RPMI7951 (cell line): ENCODE measurements at places on chromosomes 2 and 18.

- DNase-seq: no peak
Observed at GRCh38 chr2:168740788-168741187, 61.6 kb upstream of the NOSTRIN start.

GRCh38 chr2:31193806-31194205 lies 23.5 kb downstream of the CAPN14 start:
- no peak for DNase-seq

- DNase-seq: peak; percentile 37
Observed at GRCh38 chr2:100246163-100247145, 75.8 kb downstream of the LONRF2 start.

- no peak for DNase-seq
Observed at GRCh38 chr2:203870481-203870880, 2.9 kb downstream of the CTLA4 start.

DNA sequence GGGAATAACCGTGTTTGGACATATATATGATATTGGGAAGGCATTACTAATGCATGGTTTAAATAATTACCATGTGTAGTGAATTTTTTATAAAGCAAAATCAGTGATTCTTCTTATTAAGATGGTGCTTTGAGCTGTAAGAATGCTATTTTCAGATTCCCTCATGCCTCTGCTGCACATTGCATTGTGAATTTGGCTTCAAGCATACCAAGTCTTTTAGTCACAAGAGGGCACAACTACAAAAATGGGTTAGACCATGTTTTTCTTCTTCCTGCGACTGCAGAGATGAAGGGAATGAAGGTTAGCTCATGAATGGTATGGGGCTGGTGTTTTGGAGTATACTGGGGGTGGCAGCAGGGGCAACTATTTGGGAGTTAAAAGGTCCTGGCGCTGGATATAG lies 320.1 kb downstream of the SLC4A3 start:
- DNase-seq: peak; percentile 41

DNA sequence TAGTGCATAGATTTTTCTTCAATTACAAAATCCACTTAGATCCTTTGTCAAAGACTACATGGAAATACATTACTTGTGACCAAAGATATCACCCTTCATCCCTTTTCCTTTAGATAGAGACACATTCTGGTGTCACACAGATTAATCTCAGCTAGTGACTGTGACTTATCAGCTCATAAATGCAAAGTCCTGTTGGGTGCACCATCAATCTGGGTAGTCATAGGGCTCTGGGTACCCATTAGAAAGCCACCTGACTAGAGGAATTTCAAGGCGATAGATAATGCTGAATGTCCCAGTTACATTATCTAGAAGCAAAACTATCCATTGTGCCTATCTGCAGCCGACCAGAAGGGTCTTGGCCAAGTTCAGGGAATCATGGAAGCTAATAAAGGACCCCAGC lies 2.6 kb upstream of the APOB start:
- DNase-seq: no peak

DNA sequence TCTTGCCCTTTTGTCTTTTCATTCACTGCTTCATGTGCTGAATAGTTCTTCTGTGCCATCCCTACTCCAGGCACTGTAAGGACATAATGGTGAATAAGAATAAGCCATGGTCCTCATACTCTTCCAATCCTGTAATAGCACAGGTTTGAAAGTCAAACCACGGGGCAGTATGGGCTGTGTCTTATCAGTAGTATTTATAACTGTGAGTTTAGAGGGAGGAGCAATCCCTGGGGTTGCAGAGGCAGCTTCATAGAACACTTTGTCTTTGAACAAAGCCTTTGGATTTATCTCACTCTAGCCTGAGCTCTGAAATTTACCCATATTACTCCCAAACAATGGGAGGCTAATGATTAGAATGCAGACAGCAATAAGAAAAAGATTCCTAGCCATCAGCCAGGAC lies 30.2 kb upstream of the ALK start:
- DNase-seq: no peak

DNA sequence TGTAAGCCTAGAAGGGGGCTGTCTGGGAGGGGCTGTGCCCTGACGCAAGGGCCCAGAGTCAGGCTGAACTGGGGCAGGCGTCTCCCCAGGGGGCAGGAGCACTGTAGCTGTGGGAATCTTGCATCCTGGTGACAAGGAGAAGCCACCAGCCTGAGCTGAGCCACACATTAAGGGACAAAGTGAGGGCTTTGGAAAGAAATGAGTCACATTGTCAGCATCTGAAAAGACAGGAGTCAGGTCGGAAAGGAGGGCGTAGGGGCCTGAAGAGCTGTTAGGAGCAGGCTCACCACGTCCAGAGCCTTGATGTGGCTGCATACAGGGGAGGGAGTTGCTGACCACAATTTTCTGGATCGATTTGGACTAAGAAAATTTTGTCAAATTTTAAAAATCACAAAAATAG lies 298.6 kb downstream of the CYP26B1 start:
- no peak for DNase-seq

DNA sequence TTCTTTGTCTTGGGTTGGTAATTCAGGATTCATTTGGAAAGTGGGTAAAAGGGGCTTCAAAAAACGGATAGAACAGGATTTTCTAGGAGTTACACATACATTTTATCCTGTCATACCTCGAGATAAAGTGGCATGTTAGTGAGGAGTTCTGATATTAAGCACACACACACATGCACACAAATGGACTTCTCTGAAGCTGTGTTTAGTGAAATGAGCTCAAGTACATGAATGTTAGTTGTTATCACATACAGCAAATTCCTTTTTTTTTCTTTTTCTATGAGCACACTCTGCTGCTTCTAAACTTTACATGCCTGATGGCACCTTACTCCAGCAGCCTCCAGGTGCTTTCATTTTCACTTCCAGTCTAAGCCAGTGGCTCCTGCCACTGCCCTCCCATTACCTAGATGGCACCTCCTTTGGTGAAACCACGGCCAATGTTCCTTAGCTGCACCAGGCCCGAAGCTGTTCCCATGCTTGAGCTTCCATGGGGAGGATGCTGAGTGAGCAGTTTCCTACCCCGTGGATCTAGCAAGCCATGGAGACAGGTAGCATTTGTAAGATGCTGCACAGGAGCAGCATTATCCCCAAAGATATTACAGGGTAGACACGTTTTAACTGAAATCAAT lies 49.7 kb downstream of the STAT1 start:
- no peak for DNase-seq
